ENCODE measurements at places on chromosomes 2 and 18. TPM values are rescaled to one million over a fixed set of nuclear protein-coding genes. Genes with fewer than 3 reads are reported as not detected.
A peak's percentile ranks its signal among the peaks of the same experiment; 100 is the strongest.

The INPP5D gene
- polyA plus RNA-seq: 3.7 TPM

The MYCN gene
- 12.0 TPM for polyA plus RNA-seq

The CKAP2L gene
- 11.8 TPM for polyA plus RNA-seq

The MPPE1 gene
- 18.3 TPM for polyA plus RNA-seq

The EFHD1 gene
- polyA plus RNA-seq: 263 TPM

The HTR2B gene
- not detected for polyA plus RNA-seq

The PROKR1 gene
- polyA plus RNA-seq: not detected

The CBLN2 gene
- 12.4 TPM for polyA plus RNA-seq

The KLHL14 gene
- 9.5 TPM for polyA plus RNA-seq

The FRZB gene
- 8.5 TPM for polyA plus RNA-seq

The HNRNPLL gene
- polyA plus RNA-seq: 33.3 TPM

The ALK gene
- polyA plus RNA-seq: 0.41 TPM

The HOXD9 gene
- 8.9 TPM for polyA plus RNA-seq

The KIAA2012 gene
- polyA plus RNA-seq: 0.42 TPM

The CCL20 gene
- not detected for polyA plus RNA-seq

GRCh38 chr18:68429111-68429510 lies 285.8 kb downstream of the TMX3 start:
- DNase-seq: no peak

- no peak for DNase-seq
Measured at GRCh38 chr2:190635781-190636180, 13.1 kb upstream of the NAB1 start.

- DNase-seq: no peak
Measured at GRCh38 chr2:45184606-45185005, 175.4 kb upstream of the SIX2 start.

GRCh38 chr2:36416370-36417165 lies 61.0 kb downstream of the CRIM1 start:
- peak; percentile 70 for DNase-seq

- DNase-seq: peak; percentile 73
Measured at GRCh38 chr2:10477443-10478297, 29.5 kb upstream of the ODC1 start.

GRCh38 chr2:85584857-85585780 lies 888 bp downstream of the VAMP5 start:
- DNase-seq: no peak

DNA sequence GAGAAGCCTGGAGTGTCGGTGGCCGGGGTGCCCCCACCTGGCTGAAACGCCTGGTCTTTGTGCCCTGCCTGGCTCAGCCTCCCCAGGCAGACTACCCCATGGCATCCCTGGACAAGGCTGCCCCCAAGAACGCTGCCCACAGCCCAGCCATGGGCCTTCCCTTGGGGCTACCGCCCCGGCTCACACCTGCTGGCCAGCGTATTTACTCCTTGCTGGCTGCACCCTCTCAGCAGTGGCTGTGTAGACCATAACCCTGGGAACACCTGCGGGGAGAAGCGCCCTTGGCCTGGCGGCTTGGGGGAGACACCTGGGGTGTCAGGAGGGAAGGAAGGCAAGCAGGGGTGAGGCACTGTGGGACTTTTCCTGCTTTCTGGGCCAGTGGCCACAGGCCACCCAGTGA lies 17.3 kb downstream of the CAPN10 start:
- DNase-seq: no peak

GRCh38 chr2:176075481-176075880 lies 8.3 kb downstream of the EVX2 start:
- peak; percentile 70 for DNase-seq

DNA sequence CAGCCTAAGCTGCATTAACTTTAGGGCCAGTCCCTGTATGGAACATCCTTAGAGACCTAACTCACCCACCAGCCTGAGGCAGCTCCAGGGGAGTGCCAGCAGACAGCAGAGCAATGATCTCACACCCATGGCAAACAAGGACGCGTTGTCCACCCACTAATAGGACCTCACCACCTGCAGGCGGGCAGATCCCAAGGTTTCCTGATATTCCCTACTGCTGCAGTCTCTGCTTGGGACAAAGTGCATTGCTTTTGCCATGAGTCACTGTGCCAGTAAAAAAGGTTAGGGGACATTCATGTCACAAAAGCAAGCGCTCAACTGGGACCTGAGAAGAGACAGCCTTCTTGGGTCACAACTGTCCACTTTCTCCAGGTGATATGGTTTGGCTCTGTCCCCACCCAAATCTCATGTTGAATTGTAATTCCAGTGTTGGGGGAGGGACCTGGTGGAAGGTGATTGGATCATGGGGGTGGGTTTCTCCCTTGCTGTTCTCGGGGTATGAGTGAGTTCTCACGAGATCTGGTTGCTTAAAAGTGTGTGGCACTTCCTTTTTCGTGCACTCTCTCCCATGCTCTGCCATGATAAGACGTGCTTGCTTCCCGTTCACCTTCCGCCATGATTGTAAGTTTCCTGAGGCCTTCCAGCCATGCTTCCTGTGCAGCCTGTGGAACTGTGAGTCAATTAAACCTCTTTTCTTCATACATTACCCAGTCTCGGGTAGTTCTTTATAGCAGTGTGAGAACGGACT lies 160.2 kb downstream of the MIB1 start:
- no peak for DNase-seq

GRCh38 chr2:37143974-37144373 lies 12.8 kb downstream of the EIF2AK2 start:
- no peak for DNase-seq

DNA sequence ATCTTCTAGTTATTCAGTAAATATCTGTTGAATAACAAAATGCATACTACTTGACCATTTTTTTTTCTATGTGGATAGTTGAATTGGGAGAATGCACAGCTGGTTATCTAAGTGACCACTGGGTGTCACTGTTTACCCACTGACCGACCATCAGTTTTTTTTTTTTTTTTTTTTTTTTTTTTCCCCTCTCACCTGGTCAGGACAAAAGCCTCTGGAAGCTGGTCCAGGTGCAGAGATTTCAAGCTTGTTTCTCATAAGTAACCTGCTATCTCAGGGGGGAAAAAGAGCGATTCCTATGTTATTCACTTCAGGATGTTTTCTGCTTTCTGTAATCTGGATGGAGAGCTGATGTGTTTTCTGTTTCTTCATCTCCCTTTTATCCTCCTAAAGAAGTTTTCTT lies 256.0 kb downstream of the DCDC2C start:
- peak; percentile 57 for DNase-seq

GRCh38 chr2:104321796-104322349 lies 532.0 kb upstream of the POU3F3 start:
- DNase-seq: peak; percentile 78

DNA sequence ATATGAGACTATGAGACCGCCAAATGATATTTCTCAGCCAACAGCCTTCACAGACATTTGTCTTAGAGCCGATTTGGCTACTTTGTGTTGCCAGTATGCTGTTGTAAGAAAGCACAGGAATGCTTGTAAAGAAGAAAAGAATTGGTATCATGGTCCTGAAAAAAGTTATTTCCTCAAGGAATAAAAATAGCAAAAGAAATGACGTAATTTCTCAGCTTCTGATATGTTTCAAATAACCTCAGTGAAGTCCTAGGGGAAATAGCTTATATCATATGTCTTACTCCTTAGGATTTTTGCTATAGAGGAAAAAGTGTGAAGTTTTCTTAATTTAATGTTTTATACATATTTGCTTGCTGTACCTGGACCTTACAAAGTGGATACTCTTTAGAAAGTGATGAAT lies 23.0 kb downstream of the SCN1A start:
- DNase-seq: no peak

GRCh38 chr2:221500501-221501209 lies 71.4 kb downstream of the EPHA4 start:
- no peak for DNase-seq

- no peak for DNase-seq
Measured at GRCh38 chr2:26940001-26940400, 30.4 kb upstream of the MAPRE3 start.

DNA sequence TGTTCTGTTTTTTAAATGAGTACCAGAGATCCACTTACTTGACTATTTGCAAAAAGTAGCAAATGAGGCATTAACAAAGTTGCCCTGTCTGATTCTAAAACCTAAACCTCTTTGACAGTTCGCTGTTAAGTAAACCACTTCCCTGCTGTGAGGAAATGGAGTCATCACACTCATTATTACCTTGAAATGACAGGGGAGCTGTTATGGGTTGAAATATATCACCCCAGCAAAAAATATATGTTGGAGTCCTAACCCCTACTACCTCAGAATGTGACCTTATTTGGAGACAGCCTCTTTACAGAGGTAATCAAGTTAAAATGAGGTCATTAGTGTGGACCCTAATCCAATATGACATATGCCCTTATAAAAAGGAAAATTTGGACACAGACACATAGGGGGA lies 36.1 kb downstream of the DHRS9 start:
- no peak for DNase-seq

DNA sequence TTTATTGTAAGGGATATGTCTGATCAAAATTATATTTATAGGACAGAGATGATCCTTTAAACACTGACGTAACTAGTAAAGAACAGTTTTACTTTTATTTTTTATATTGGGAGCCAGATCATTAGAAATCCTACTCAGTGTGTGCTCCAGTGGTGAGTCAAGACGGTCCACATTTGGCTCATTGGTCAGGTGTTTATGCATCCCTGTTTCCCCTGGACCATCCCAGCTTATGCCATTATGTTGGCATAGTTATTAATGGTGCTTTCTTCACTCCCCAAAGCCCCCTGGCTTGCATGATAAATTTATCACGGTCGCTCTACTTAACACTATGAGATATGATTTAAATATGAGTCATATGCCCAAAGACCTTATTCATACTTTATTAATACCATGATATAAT lies 293.4 kb downstream of the XIRP2 start:
- DNase-seq: no peak

GRCh38 chr2:126699716-126700581 lies 44.0 kb downstream of the GYPC start:
- DNase-seq: peak; percentile 40

DNA sequence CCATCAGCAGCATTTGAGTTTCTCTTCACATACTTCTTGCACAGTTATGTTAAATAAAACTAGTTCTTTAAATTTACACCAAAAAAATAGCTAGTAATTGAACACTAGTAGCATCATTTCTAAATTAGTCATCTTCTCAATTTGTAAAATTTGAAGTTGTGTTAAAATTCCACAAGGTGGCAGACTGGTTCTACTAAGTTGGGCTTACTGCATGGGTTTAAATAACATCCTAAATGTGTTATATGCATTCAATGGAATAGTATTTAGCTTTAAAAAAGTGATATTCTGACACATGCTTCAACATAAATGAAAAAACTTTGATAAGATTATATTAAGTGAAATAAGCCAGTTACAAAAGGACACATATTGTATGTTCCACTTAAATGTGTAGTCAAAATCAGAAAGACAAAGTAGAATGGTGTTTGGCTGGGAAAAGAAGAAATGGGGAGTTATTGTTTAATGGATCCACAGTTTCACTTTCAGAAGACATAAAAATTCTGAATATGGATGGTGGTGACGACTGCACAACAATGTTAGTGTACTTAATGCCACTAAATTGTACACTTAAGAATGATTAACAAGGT lies 28.7 kb upstream of the RPRD1A start:
- peak; percentile 48 for DNase-seq

GRCh38 chr2:10398496-10398895 lies 49.6 kb downstream of the ODC1 start:
- no peak for DNase-seq

- DNase-seq: no peak
Measured at GRCh38 chr2:179525340-179525739, 260.7 kb upstream of the SESTD1 start.

DNA sequence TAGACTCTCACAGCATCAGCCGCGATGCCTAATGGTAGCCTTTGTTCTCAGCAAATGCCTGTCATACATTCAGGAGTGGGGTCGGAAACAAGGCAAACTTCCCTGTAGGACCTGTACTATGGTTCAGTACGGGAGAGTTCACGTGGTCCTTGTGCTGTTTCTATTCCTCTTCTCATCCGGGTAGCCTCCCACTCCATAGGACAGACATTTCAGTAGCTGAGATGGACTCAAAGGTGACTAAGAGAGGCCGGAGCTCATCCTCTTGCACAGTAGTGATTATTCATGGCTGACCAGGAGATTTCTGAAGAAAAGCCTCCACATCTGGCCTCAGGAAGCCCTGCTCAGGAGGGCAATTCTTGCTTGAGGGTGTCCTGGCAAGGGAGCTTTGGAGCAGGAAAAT lies 117.8 kb upstream of the SPRED2 start:
- DNase-seq: no peak

DNA sequence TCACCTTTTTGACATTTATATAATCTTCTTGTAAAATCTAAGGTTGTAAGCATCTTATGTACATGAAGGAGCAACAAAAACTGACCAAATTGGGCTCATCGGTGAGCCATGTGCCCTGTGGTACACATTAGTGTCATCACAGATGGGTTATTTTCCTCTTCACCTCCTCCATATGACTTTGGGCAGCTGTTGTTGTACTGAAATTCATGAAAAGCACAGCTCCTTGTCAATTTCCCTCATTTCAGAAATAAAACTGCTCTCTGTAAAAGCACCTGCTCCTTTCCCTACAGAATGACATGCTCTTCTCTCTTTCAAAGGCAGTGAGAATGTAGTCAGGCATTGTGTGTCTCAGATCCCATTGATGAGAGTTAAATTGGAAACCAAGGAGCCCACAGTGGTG lies 42.0 kb downstream of the DTNA start:
- DNase-seq: no peak
